ENCODE measurements at places on chromosomes 5 and 9.
A peak's percentile ranks its signal among the peaks of the same experiment; 100 is the strongest.

- no peak for DNase-seq
These were observed 19.4 kb downstream of the ZBTB5 start for GRCh38 chr9:37445832-37446231.

- DNase-seq = peak; percentile 86
These were observed 8.5 kb downstream of the PRR7 start for GRCh38 chr5:177455036-177455660.

DNA sequence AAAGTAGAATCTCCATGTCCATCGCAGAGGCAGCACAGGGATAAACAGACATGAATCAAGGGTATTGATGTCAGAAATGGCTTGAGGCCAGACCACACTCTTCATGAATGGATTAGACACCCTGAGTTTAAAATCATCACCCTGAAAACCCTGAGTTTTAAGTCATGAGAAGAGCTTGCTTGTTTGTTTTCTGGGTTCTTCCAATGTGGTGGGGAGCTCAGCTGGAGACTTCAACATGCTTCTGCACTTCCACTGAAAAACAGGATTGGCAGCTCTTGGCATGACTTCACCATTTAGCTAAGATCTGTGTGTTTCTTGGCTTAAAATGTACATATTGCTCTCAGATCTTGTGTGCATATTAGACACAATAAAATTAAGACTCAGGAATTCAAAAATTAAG lies 9.8 kb downstream of the GCNT4 start:
- DNase-seq = no peak

- no peak for DNase-seq
These were observed 14.4 kb upstream of the GALNT10 start for GRCh38 chr5:154176181-154176580.

GRCh38 chr5:133155326-133155969 lies 103.6 kb downstream of the HSPA4 start:
- no peak for DNase-seq

DNA sequence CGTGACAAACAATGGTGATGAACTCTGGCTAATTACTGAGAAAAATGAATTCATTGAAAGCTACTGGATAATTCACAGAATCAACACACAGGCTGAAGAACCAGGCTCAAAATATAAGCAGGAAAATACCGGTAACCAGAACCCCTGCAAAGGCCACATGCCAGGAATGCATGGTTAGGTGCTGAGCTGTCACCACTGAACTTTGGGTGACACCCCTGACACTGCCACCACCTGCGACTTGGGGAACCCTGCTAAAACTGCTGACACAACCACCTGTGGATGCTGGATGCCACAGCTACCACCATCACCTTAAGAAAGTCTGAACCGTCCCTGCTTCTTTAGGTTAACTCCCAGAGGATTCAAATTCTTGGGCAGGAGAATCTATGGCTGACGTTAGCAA lies 72.0 kb upstream of the NR4A3 start:
- no peak for DNase-seq

- DNase-seq = no peak
These were observed 2.3 kb upstream of the SLC12A2 start for GRCh38 chr5:128081111-128081851.

GRCh38 chr5:56147659-56148230 lies 85.4 kb downstream of the ANKRD55 start:
- DNase-seq = no peak

- DNase-seq = no peak
These were observed 76.2 kb downstream of the ARHGAP26 start for GRCh38 chr5:142846406-142846805.

DNA sequence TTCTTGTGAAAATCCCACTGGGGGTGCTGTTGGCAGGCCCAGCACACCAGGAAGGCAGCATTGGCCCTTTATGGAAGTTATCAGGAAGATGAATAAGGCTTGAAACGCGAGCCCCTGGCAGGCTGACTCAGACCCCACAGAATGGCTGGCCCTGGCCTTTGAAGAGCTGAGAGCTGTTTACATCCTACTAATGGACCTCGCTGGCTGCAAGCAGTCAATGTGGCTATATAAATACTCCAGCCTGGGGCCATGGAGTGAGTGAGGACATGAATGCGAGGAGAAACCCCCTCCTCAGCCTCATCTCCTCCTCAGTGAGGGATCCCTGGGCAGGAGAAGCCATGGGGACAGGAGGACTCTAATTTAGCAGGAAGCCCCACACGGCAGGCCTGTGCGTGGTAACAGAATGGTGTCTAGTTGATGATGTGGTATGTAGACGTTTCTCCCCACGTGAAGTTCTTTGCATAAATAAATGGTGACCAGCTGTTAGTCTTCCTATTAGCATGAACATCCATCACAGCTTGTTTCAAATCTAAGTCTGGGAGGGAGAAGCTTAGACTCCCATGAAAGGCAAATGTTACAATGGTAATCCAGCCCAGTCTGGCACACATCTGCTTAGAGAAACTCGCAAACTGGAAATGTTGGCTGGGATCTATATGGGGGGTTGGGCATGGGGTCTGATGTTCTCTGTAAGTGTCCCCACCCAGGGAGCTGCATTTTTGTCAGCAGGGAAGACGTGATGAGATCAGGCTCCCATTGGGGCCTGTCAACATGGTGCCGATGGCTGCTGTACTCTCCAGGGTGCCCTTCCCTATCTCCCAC lies 175.1 kb upstream of the PITX1 start:
- no peak for DNase-seq

DNA sequence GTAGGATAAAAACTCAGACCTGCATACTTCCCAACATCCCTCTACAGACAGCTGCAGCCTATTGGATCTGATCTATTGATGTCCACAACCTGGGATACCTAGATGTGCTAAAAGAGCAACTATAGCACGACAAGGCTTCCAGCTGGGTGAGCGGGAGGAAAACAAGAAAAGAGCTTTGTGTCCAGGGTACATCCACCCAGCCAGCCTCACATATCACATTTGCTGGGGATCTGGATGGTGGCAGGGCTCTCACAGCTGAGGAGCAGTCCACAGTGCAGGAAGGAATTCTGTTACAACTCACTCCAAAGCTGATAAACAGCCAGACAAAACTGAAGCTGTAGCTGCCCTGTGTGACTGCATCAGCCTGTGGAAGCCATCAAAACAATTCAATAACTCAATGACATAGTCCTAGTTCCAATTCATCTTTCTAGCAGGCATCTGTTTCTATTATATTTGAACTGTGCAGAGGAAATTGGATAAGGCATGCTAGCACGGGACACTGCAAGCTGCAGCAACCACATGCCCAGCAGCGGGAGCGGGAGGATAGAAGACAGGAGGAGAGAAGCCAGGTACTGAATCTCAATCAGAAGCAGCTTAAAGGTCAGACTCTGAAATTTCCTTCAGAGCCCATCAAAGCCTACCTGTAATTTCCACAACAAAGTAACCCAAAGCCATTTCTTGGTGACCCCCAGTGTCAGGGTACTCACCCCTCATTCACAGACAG lies 45.0 kb downstream of the MED10 start:
- no peak for DNase-seq
